ENCODE measurements at places on chromosomes 6 and 20. TPM values are rescaled to one million over a fixed set of nuclear protein-coding genes. Genes with fewer than 3 reads are reported as not detected.

DNA sequence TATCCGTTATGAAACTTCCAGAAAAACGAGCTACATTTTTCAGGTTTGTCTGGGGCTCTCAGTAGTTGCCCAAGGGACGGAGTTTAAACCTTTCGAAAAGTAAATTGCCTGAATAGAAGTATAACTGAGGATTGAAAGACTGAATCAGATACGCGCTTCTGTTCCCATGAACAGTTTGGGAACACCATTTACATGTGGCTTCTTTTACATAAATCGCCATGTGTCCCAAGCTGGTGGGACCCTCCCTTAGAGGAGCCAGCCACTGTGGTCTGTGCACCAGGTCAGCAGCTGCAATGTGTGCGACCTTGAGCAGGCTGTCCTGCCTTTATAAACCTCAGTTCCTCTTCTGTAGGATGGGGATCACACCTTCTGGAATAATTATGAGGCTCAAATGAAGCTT lies 11.0 kb downstream of the ENTPD6 start:
- DNase-seq = no peak

DNA sequence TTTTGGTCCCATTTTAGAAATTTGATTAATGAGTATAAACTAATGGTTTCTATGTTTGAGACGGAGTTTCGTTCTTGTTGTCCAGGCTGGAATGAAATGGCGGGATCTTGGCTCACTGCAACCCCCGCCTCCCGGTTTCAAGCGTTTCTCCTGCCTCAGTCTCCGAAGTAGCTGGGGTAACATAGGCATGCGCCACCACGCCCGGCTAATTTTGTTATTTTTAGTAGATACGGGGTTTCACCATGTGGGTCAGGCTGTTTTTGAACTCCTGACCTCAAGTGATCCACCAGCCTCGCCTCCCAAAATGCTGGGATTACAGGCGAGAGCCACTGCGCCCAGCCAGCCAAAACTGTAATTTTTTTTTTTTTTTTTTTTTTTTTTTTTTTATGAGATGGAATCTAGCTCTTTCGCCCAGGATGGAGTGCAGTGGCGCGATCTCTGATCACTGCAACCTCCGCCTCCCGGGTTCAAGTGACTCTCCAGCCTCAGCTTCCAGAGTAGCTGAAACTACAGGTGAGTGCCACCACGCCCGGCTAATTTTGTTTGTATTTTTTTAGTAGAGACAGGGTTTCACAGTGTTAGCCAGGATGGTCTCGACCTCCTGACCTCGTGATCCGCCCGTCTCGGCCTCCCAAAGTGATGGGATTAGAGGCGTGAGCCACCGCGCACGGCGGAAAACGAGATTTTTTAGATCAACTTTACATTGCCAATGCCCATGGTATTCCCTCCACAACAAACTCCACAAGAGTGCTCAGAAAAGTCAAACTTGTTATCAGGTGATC lies 127.8 kb downstream of the HFE start:
- peak; percentile 77 for DNase-seq

GRCh38 chr6:129022011-129022553 lies 139.1 kb downstream of the LAMA2 start:
- no peak for DNase-seq

- no peak for DNase-seq
Observed at GRCh38 chr6:82616386-82617028, 252.9 kb downstream of the TPBG start.

- no peak for DNase-seq
Observed at GRCh38 chr20:56636716-56637115, 7.6 kb downstream of the TFAP2C start.

DNA sequence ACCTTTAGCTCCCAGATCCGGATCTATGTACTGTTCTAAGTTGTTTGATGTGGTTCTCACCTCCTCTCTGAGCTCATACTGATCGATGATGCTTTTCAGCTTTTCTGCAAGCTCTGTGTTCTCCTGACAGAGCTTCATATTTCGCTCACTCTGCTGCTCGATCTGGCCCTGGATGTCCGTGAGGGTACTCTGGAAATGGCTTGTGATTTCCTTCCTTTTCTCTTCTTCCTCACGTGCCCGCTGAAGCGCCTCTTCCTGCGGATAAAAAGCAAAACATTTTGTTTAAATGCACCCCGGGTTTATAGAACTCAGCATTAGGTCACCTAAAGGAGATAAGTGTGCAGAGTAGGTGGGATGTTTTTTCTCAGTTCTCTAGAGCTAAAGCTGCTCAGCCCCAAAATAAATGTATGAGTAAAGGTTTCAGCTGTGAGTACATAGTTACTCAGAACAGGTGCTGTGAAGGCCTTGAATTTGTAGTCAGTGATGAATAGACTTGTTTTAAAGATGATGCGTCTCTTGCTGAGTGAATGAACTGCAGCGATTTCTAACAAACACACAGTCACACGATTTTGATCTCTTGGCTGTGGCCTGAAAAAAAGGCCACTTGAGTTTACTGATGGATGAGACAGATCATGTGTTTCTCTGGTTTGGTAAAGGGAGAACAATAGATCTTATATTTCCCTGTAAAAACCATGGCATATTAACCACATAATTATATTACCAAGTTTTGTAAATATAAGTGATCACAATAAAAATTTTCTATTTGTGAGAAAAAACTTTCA lies 29.1 kb downstream of the TXLNB start:
- DNase-seq = peak; percentile 77

The POLR1H gene
- 87.0 TPM for total RNA-seq

The FRK gene
- not detected for total RNA-seq

The SLC44A4 gene
- total RNA-seq = not detected

The MRPS26 gene
- total RNA-seq = 123 TPM
